Islet precursor cell (in vitro differentiated cells): ENCODE measurements at places on chromosomes 2 and 18.
A peak's percentile ranks its signal among the peaks of the same experiment; 100 is the strongest.

- DNase-seq: no peak
Measured at GRCh38 chr2:149029307-149029965, 9.1 kb upstream of the LYPD6B start.

- peak; percentile 28 for DNase-seq
Measured at GRCh38 chr2:127584516-127585033, 49.1 kb downstream of the MYO7B start.

- no peak for DNase-seq
Measured at GRCh38 chr2:190627448-190628412, 21.2 kb upstream of the NAB1 start.

- DNase-seq: no peak
Measured at GRCh38 chr2:58228299-58228698, 12.8 kb downstream of the FANCL start.

DNA sequence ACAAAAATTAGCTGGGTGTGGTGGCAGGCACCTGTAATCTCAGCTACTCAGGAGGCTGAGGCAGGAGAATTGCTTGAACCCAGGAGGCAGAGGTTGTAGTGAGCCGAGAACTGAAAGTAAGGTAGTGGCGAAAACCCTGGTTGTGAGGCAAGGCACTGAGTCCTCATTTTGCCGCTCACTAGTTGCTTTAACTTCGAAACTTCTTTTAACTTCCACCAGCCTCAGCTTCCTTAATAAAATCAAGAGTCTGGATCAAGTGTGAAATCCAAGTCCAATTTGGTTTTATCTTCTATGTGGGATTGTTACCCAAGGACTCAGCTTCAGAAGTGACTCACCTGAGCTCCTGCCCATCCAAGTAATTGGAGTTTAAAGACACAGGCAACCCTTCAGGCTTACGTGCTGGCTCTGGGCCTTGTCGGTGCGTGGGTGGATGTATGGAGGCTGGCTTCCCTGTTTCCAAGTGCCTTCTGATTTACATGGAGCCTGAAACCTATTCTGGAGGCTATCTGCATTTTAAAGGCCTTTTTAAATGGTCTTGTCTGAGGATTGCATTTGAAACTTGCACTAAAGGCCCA lies 374.2 kb upstream of the ID2 start:
- DNase-seq: peak; percentile 69

- no peak for DNase-seq
Measured at GRCh38 chr2:75647771-75648170, 1.2 kb downstream of the MRPL19 start.

DNA sequence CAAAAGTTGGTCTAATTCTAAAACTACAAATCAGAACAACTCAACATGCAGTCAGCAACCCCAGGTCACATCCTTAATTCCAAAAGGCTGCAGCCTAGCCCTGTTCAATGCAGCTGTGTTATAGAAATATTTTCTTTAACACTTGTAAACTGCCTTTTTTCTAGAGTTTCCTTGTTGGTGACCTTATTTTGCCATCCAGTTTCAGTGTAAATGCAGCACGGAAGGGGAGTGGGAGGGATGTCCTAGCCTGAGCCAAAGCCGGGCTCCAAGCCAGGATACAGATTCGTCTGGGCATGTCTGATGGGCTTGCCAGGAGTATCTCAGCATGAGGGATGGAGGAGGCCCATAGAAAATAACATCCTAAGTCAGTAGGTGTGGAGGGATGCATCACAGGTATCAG lies 17.7 kb upstream of the SP3 start:
- no peak for DNase-seq

DNA sequence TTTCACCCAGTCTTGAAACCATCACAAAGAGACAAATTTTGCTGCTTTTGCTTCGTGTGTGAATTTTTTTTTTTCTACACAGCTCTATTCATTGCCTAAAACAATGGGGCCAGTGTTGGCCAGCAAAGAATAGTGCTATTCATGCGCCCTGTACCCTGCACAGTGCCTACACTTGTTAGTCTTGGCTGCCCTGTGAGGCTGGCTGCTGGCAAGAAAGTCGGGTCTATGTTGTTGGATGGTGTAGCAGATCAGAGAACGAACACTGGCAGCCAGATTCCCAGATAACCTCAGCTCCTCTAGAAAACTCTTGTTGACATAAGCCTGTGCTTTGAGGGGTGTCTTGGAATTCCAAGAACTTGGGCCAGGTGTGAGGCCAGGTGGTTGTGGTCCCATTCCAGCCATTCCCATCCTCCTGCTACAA lies 455.7 kb upstream of the TCF4 start:
- DNase-seq: peak; percentile 94

DNA sequence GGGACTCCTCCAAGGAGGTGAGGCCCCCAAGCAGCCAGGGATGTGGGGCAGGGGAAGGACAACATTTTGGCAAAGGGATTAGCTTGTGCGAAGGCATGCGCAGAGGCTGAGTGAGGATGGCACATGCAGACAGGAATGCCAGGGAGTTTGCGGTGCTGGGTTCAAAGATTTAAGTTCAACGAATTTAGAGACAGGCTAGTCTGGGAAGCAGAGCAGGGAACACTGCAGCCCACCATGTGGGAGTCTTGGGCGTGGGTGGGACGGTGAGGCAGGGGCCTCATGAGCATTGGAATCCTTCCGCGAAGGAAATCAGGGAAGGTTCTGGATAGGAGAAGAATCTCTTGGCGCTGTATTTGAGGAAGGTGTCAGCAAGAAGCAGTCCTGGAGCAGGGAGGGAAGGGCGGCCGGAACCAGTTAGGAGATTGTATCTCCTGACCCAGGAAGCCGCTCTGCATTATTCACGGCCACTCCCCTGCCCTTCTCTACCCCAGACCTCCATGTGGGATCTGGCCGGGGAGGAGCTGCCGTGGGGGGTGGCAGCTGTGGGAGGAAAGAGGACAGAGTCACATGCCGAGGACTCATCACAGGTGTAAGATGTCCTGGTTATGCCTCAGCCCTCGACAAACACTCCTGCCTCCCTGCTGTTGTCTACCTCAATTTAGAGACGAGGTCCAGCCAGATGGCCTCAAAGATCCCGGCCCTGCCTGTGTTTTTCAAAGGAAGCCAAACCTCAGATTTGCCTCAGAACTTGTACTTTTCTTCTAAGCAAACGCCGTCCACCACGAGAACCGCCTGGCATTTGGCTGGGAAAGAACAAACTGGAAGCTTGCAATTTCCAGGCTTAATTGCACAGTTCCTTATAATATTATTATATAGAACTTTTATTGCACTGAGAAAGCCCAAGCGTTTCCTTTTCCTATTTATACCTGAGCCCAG lies 123.7 kb upstream of the SMAD2 start:
- peak; percentile 75 for DNase-seq

DNA sequence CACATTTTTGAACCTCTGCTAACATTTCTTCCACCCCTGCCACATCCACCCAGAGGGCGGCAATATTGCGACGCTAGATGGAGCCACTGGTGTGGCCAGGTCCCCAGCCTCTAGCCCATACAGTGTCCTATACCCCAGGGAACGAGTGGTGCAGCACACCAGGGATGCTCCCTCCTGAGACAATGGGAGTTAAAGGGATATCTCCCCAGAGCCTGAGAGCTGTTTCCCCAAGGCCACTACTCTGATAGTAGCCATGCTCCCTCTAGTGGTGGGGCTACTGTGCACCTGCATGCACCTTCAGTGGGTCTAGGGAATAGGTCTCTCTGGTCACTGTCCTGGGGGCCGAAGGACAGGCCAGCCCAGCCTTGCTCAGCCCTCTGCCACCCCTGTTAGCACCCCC lies 336.4 kb upstream of the FSHR start:
- DNase-seq: peak; percentile 89

- DNase-seq: no peak
Measured at GRCh38 chr18:72948439-72948838, 80.7 kb upstream of the NETO1 start.

DNA sequence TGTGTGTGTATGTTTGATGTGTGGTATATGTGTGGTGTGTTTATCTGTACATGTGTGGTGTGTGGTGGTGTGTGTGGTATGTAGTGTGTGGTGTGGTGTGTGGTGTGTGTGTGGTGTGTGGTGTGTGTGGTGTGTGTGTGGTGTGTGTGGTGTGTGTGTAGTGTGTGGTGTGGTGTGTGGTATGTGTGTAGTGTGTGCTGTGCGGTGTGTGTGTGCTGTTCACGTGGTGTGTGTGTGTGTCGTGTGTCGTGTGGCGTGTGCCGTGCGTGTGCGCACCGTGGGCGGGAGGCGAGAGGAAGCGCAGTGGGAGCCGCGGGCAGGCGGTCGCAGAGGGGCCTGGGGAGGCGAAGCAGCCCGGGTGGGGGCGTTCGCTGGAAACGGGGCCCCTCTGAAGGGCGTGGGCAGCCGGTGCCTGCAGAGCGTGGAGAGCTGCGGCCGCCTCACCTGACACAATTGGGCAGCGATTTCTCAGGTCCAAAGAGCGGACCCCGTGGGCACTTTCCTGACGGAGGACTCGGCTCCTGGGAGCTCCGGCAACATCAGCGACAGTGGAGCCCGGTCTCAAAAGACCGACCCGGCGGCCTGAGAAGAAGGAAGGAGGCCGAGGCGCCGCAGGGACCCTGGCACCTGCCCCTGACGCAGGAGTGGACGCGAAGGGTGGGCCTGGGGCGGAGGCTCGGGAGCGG lies 741.1 kb upstream of the SALL3 start:
- no peak for DNase-seq

GRCh38 chr18:2387588-2387987 lies 183.7 kb downstream of the METTL4 start:
- no peak for DNase-seq

DNA sequence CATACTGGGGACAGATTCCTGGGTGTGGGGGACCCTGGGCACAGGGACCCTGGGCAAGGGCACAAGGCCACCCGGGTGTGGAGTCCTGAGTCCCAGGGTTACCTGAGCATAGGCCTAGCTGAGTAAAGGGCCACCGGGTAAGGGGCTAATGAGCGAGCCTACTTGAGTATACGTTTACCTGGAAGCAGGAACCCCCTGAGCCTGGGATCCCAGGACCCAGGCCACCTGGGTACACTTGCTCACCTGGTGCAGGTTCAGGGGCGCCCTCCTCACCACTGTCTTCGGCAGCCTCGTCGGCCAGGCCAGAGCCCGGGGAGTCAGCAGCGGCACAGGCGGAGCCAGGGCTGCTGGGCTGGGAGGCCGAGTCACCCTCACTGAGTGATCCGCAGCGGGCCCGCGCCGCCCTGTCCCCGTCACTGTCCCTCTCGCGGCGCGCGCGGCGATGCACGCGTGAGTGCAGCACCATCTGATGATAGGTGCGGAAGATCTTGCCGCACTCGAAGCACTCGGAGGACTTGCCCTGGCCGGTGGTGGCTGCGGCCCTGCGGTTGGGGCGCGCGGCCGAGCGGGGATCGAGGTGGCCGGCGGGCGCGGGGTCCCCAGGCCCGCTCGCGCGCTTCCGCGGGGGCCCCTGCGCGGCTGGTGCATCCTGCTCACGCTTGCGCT lies 53.9 kb downstream of the ZNF516 start:
- DNase-seq: peak; percentile 22

- DNase-seq: no peak
Measured at GRCh38 chr2:202762556-202762955, 109.0 kb downstream of the ICA1L start.

DNA sequence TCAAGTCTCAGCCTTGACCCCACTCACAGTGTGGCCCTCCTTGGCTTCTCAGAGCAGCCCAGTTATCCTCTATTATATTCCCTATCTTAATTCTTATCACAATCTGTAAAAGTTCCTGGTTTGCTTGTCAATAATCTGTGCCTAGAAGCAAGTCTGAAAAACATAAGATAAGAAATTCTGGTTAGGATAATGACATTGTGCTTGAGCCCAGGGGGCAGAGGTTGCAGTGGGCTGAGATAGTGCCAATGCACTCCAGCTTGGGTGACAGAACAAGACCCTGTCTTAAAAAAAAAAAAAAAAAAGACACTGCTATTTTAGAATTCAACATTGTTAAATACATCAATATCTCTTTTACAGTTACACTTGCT lies 63.9 kb downstream of the TMEM131 start:
- no peak for DNase-seq

DNA sequence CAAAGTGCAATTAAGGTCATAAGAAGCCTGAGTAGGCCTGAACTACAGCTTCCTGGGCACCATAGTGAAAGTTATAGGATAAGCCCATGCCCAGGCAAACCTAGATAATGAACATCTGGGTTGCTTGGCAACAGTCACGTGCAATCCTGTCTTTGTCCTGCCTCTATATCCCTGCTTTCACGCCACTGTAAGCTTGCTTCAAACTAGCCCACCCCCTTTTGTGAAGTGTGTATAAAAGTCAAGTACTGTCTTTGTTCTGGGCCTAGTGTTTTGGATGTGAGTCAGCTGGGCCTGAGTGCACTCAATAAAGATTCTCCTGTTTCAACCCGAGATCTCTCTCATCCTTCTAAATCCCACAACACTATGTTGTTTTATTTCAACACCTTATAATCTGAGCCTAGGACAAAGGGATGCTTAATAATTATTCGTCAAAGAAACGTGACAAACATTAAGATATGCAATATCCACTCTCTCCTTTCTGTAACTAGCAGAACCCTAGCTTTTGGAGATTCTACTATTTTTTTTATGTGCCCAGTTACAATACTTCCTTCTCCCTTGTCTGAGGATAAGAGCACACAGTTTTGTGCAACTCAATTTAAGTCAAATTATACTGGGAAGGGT lies 927.8 kb downstream of the SUCLG1 start:
- DNase-seq: peak; percentile 53

- no peak for DNase-seq
Measured at GRCh38 chr18:68548904-68549870, 165.7 kb downstream of the TMX3 start.

DNA sequence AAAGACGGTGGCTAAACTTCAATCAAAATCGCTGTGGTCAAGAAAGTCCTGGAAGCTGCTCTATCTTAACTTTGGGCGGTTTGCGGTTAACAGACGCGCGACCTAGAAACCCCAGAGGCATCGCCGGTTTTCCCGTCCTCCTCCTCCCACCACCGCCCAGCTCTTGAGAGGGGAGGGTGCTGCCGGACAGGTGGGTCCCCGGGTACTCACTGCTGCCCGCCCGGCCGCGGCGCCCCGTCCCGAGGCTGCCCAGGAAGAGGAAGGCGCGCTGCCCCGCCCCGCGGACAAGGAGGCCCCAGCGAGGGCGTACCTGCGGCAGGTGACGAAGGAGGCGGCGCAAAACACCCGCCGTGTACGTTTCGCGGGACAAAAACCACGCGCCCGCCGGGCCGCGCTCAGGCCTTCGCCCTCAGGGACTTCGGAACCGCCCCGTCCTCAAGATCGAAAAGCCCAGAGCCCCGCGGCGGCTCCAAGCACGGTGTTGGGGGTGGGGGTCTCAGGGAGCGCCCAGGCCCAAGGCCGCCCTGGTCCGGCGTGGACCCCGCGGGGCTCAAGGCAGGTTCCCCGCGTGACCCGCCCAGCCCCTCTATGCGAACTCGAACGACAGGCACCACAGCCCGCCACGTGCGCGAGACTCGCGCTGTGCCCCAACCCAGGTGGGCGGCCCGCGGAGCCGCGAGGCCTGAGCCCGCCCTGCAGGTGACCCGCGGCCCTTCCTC lies at the start of gene SH3YL1:
TSS of gene SH3YL1 (minus strand) at position 259 of the 719 bp plus-strand sequence. CDS start at position 211, 48 bp downstream.
- DNase-seq: peak; percentile 77

GRCh38 chr18:52312346-52312745 lies 27.7 kb upstream of the DCC start:
- DNase-seq: no peak
